ENCODE measurements at places on chromosomes 6 and 20. TPM values are rescaled to one million over a fixed set of nuclear protein-coding genes. Genes with fewer than 3 reads are reported as not detected.

METTL24 gene
- total RNA-seq, result not detected

CST7 gene
- total RNA-seq, result not detected

C20orf141 gene
- total RNA-seq, result not detected

ASIP gene
- not detected for total RNA-seq

WFDC5 gene
- not detected for total RNA-seq

NMBR gene
- total RNA-seq, result not detected

AKAP12 gene
- total RNA-seq, result 0.34 TPM

BAK1 gene
- 57.7 TPM for total RNA-seq

HLA-DRB5 gene
- not detected for total RNA-seq

BPIFB2 gene
- total RNA-seq, result not detected

RNF182 gene
- not detected for total RNA-seq

BTN1A1 gene
- not detected for total RNA-seq

SLC17A4 gene
- not detected for total RNA-seq

KIF13A gene
- total RNA-seq, result 33.5 TPM

DDO gene
- total RNA-seq, result not detected

ZFP57 gene
- not detected for total RNA-seq

TTK gene
- 11.9 TPM for total RNA-seq

PPP1R14C gene
- 38.7 TPM for total RNA-seq

TCF21 gene
- total RNA-seq, result not detected

OR12D3 gene
- total RNA-seq, result not detected

RBM24 gene
- not detected for total RNA-seq

VSTM2L gene
- total RNA-seq, result 15.6 TPM

Measured in MCF 10A (cell line).